ENCODE measurements at places on chromosomes 13 and 19.

GRCh38 chr13:98206946-98207345 lies 29.9 kb upstream of the RNF113B start:
- DNase-seq = no peak

DNA sequence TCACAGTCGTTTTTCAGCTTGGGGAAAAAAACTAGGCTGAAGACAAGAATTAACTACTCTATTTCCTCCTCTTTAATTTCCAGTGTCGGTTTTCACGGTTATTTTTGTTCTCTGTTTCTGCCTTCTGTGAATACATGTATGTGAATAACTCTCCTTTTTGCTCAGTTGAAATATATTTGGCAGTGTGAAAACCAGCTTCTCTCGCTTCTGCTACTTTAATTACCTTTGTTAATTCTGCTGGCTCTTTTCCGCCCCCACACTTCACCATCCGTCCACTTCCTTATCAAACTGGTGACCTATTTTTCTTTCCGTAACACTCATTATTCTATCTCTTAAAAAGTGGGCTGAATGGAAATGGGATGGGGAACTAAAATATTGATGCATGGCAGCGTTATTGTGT lies 126.4 kb downstream of the POU4F1 start:
- DNase-seq = no peak

GRCh38 chr19:23802290-23802689 lies 43.6 kb upstream of the ZNF681 start:
- no peak for DNase-seq

- no peak for DNase-seq
These were observed 259.9 kb downstream of the SLITRK1 start for GRCh38 chr13:83622422-83622784.

GRCh38 chr13:106381091-106381490 lies 154.4 kb downstream of the EFNB2 start:
- DNase-seq = no peak

- DNase-seq = no peak
These were observed 515 bp upstream of the ZNF324B start for GRCh38 chr19:58450856-58451357.

GRCh38 chr19:19054315-19054938 lies 9.4 kb upstream of the SLC25A42 start:
- no peak for DNase-seq

DNA sequence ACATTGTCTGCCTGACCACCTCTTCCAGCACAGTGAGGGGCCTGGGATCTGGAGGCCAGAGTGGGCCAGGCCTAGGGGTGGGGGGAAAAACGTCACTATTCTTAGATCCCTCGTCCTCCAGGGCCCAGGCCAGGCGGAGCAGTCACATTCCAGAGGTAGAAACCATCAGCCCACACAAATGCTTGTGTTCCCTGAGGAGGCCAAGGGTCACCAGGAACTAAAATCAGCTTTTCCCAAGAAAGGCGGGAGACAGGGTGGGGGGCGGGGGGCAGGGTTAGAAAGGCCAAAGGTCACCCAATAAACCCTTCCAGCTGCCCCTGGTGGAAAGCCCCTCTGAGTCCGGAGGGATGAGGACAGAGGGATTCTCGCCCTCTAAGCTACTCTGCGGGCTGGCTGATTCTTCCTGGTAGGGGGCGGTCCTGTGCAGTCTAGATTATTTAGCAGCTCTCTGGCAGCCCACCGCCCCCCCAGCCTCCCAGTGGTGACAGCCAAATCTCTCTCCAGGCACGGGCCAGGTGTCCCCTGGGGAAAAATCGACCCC lies 23.5 kb upstream of the CCL25 start:
- no peak for DNase-seq

All from stimulated activated CD8-positive, alpha-beta memory T cell treated with anti-CD3 and anti-CD28 coated beads, Interleukin-15, amount 100 ng/mL, for 4 hours (primary cell).